ENCODE measurements at places on chromosomes 4 and X. TPM values are rescaled to one million over a fixed set of nuclear protein-coding genes. Genes with fewer than 3 reads are reported as not detected.

DNA sequence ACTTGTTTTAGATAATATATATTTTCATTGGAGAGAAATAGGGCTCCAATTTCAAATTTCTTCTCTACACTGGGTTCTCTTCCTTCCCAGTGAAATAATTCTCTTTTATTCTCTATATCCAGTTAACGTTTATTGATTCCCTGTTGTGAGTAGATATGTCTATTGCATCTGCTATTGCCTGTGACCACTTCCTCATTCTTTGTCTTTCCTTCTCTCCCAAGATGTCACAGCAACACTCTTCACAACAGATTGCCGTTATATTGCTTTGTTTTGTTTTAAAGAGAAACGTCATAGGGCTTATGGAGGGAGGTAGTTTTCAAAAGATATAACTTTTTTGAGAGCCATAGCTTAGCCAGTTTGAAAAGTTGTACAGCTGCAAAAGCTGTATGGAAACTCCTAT is 343.8 kb downstream of the ARHGAP24 start:
- H3K27ac ChIP-seq = no peak overlapping the region
- H3K36me3 ChIP-seq = no peaks in the 10 kb centered on the region
- no peak for DNase-seq
- H3K27me3 ChIP-seq = peaks cover 3% of the 10 kb centered on the region
- no peak overlapping the region for H3K4me3 ChIP-seq
- H3K4me1 ChIP-seq = peaks cover 9% of the 10 kb centered on the region

The RHOXF2 gene
- total RNA-seq = not detected

DNA sequence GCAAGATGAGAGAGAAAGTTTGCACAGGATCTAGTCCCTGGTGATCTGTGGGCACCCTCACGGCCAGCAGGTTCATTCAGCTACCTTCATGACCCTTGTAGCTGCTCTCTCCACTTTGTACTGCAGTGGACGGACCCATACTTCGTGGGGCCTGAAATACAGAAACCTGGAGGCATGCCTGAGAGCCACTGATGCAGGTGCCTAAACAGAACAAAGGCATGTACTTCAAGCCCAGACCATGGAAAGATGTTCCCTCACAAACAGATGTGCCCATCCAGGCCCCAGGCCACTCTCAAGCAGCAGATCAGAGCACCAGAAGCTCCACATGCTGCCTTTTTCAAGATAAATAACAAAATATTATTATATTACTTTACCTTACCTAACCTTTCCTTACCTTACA is 1629.0 kb downstream of the ARAP2 start:
- H3K4me3 ChIP-seq = no peak overlapping the region
- no peak overlapping the region for H3K27ac ChIP-seq
- H3K27me3 ChIP-seq = no peaks in the 10 kb centered on the region
- no peaks in the 10 kb centered on the region for H3K36me3 ChIP-seq

GRCh38 chrX:73577361-73577760 is 14.4 kb downstream of the CHIC1 start:
- no peak for DNase-seq
- no peak overlapping the region for H3K27ac ChIP-seq
- no peaks in the 10 kb centered on the region for H3K4me1 ChIP-seq

GRCh38 chr4:54493862-54494261 is 163.9 kb upstream of the KIT start:
- no peaks in the 10 kb centered on the region for H3K4me1 ChIP-seq
- no peak for DNase-seq
- H3K27ac ChIP-seq = no peak overlapping the region
- H3K27me3 ChIP-seq = peaks cover 4% of the 10 kb centered on the region
- no peak overlapping the region for H3K4me3 ChIP-seq
- no peaks in the 10 kb centered on the region for H3K36me3 ChIP-seq

- DNase-seq = no peak
- H3K4me1 ChIP-seq = no peaks in the 10 kb centered on the region
- H3K27ac ChIP-seq = no peak overlapping the region
- no peaks in the 10 kb centered on the region for H3K27me3 ChIP-seq
- no peak overlapping the region for H3K4me3 ChIP-seq
These were observed 1542.1 kb downstream of the STIM2 start for GRCh38 chr4:28402751-28403150.

The FAM241A gene
- total RNA-seq = 1.2 TPM

The MAGEA2 gene
- total RNA-seq = 2.7 TPM

DNA sequence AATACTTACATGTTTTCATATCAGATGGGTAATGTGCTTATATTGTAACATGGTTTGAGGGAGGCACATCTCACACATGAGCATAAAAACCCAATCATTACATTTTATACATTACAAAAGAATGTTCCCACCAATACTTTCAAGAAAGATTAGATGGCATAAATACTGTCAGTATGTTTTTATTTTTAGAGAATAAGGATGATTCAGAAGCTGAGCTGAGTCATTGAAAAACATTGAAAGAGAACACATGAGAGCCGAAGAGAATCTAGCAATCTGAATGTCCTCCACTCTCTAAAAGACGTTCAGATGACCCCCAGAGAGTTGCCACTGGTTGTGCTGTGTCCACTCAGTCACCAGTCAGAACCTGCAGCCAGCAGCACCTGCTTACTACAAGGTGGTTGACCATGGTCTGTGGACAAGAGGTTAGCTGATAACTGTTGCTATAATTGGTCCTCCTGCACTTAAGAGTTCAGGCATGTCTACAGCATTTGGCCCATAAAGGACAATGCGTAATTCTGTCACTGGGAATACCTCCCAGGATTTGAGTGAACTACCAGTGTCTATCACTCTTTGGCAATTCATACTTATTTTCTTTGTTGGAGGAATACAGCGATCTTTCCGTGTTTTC is 382.2 kb upstream of the IGFBP7 start:
- no peak overlapping the region for H3K4me3 ChIP-seq
- H3K4me1 ChIP-seq = no peaks in the 10 kb centered on the region
- no peaks in the 10 kb centered on the region for H3K27me3 ChIP-seq
- no peak overlapping the region for H3K27ac ChIP-seq

The TMEM31 gene
- not detected for total RNA-seq

DNA sequence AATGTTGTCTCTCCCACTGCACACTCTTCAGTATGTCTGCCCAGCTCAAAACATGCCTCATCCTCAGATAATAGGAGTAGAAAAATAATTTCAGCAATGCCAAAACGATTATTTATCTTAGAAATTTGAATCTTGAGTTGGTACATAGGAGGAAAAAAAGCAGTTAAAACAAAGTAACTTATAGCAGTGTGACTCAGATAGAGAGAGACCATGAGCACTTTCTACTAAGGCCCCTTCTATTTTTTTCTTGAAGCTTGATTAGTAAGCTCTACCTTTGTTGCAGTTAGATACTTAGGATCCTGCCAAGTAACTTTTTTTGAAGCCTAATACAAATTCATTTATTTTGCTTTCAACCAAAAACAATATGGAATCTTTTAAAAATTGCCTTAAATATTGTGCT is 212.3 kb downstream of the MAD2L1 start:
- H3K4me3 ChIP-seq = no peak overlapping the region
- no peak overlapping the region for H3K27ac ChIP-seq
- no peak for DNase-seq
- no peaks in the 10 kb centered on the region for H3K27me3 ChIP-seq
- H3K4me1 ChIP-seq = peaks cover 8% of the 10 kb centered on the region
- no peaks in the 10 kb centered on the region for H3K36me3 ChIP-seq

- H3K27ac ChIP-seq = no peak overlapping the region
- H3K27me3 ChIP-seq = no peaks in the 10 kb centered on the region
- no peak overlapping the region for H3K4me3 ChIP-seq
- no peaks in the 10 kb centered on the region for H3K36me3 ChIP-seq
- DNase-seq = no peak
- H3K4me1 ChIP-seq = no peaks in the 10 kb centered on the region
These were observed 193.4 kb upstream of the GPR101 start for GRCh38 chrX:137227151-137227550.

GRCh38 chrX:112840382-112841113 is at the start of gene AMOT:
AMOT (minus strand) TSS chrX:112840831; CDS start chrX:112823126, 17,705 bp downstream.
- H3K4me1 ChIP-seq = peaks cover 24% of the 10 kb centered on the region
- DNase-seq = peak; percentile 86
- peak within 1 kb of the TSS; percentile 95 for H3K4me3 ChIP-seq
- H3K36me3 ChIP-seq = no peaks in the 10 kb centered on the region
- H3K27ac ChIP-seq = peak within 1 kb of the TSS; percentile 96

All from glutamatergic neuron (in vitro differentiated cells).